ENCODE measurements at places on chromosomes 5 and 9. TPM values are rescaled to one million over a fixed set of nuclear protein-coding genes. Genes with fewer than 3 reads are reported as not detected.

- no peak for DNase-seq
Observed at GRCh38 chr5:91061946-91062562, 321.1 kb downstream of the ARRDC3 start.

- peak; percentile 21 for DNase-seq
Observed at GRCh38 chr5:73822989-73823339, 197.0 kb downstream of the ARHGEF28 start.

DNA sequence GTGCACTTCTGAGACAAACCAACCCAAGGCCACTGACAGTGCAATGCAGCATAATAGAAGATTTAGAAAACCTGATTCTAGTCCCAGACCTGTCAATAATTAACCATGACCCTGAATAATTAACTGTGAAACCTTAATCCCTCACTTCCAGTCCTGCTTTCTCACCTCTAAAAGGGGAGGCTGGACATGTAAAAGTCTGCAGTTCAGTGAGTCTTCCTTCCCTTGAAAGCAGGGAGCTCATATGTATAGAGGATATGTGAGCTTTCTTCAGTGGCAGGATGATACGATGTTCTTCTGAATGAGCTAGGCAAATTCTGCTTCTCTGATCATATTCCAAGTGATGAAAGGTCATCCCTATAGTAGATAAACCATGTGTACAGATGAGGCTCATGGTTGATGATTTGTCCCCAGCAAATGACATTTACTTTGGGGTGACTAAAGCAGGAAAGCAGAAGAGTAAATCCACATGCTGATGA, 2.9 kb downstream of the KCNV2 start:
- no peak for DNase-seq

CARD6 gene
- total RNA-seq: 5.4 TPM

PCDHGA2 gene
- 19.7 TPM for total RNA-seq

MAPKAP1 gene
- total RNA-seq: 62.4 TPM

DNA sequence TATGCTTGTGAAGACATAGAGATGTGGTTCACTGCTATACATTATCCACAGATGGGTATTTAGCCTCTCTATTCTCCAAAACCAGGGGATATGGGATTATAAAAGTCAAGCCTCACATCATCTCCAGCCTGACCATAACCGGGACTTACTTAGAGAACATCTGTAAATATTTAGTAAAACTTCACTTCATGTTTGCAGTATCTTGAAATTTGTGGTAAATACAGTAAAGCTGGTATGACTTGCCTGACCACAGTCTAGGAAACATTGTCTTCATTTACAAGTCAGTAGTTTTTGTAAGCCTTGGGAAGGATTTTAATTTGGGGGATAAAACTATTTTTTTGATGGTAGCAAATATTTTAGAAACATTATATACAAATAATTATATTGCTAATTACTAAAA, 64.2 kb downstream of the MAST4 start:
- DNase-seq: no peak

GRCh38 chr5:52339285-52339684, 448.4 kb upstream of the ITGA1 start:
- no peak for DNase-seq

GRCh38 chr9:117687532-117687931, 16.7 kb upstream of the TLR4 start:
- DNase-seq: no peak

PCDHA1 gene
- not detected for total RNA-seq

DNA sequence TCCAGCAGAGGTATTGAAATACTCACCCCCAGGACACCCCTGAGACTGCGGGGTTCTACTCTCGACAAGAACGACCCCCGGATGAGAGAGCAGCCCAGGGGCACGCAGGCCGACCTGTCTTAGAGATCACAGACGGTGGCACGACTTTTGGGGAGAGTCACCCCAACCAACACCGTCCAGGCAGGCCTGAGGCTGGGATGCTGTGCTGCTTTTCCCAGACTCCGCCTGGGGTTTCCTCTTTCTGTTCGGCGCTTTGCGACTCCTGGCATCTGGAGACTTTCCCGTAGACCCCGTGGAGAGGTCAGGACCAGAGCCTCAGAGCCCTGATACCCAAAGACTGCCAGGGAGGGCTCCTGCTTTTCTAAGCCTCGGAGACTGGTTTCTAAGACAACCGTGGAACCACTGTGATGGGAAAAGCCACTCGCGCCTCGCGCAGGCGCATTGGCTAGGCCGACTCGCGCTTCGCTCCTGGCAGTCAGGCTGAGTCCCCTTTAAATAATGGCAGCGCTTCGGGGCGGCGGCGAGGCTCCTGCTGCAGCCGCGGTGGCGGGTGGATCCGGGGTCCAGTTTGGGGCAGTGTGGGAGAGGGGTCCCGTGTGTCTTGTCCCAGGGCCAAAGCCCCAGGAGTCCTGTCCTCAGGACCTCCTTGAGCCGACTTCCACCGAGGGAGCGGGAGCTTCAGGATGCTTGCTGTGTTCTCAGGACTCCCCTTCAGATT, 484.0 kb downstream of the SPATA31A7 start:
- no peak for DNase-seq

DNA sequence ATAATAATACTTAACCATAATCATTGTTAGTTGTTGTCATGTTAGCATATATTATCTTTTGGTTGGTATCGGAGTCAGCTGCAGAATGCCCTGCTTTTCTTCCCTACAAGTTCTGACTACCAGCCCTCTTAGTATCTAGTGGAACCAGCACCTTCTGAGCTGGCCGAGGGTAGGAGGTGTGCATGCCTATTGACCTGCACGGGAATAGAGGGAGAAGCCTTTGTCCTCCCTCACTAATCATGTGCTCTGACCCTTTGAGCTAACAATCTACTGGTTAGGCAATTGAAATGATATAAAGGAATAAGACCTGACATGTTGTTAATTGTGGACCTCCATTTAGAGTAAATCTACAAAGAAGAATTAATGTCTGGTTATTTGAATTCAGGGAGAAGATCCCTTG, 4.1 kb downstream of the PCSK5 start:
- no peak for DNase-seq

DNA sequence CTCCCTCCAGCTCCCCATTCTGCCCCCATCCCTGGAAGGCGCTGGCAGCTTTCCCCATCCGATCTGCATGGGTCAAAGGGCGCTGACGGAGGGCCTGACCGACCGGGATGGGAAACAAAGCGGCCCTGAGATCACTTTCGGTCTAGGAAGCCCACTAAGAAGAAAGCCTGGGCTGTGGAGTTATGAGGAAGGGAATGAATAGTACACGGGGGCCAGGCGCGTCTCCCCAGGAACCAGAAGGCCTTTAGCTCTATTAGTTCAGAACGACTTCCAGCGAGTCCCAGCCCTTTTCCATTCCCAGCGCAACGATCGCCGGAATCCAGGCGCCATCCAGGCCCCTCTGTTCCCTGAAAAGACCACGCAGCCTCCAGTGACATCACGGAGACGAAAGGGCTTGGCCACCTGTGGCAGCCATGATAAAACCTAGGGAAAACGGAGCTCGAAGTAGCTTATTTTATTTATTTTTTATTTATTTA, 70.1 kb upstream of the CCDC180 start:
- DNase-seq: no peak

- no peak for DNase-seq
Observed at GRCh38 chr9:136310273-136311030, 6.6 kb upstream of the CCDC187 start.

GRCh38 chr9:70578720-70579119, 164.3 kb upstream of the KLF9 start:
- no peak for DNase-seq

DNA sequence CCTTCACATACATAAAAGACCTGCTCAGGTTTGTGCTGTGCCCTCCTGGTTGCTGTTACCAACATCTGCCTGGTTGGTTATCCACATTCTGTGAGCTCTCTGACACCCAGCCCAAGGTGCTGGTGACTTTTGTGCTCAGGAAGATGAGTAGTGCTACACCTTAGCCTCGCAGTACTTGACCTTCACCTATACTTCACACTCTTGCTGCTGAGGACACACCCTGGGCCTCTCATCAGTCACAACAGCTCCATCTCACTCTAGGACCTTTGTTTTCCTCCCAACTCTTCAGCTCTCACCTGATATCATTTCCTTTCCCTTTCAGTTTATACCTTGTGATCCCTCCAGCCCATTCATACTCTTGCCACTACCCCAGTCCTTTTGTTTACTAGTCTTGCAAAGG, 10.7 kb upstream of the SLC22A5 start:
- DNase-seq: no peak

SNCAIP gene
- 5.1 TPM for total RNA-seq

GRCh38 chr5:92779536-92779935, 801.5 kb downstream of the NR2F1-AS1 start:
- DNase-seq: no peak

DNA sequence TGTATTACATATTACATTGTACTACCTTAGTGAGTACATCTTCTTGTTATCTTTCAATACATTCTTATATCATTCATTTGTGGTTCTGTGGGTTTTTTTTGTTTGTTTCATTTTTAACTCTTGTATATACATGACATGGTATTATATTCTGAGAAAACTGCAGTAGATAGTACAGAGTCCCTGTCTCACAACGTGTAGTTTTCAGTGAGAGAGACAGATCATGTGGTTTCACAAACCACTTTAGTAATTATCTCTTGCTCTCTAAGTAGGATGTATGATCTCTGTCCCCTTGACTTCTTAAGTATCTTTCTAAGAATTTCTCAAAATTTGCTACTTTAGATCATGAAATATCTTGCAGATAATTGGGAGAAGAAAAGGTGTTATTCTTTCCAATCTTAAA, 745.9 kb upstream of the CDH9 start:
- no peak for DNase-seq

DDX4 gene
- 34.9 TPM for total RNA-seq

GRCh38 chr9:112093870-112094216, 81.3 kb downstream of the SUSD1 start:
- DNase-seq: no peak

- no peak for DNase-seq
Observed at GRCh38 chr9:32503008-32503407, 23.0 kb downstream of the RIGI start.

DNA sequence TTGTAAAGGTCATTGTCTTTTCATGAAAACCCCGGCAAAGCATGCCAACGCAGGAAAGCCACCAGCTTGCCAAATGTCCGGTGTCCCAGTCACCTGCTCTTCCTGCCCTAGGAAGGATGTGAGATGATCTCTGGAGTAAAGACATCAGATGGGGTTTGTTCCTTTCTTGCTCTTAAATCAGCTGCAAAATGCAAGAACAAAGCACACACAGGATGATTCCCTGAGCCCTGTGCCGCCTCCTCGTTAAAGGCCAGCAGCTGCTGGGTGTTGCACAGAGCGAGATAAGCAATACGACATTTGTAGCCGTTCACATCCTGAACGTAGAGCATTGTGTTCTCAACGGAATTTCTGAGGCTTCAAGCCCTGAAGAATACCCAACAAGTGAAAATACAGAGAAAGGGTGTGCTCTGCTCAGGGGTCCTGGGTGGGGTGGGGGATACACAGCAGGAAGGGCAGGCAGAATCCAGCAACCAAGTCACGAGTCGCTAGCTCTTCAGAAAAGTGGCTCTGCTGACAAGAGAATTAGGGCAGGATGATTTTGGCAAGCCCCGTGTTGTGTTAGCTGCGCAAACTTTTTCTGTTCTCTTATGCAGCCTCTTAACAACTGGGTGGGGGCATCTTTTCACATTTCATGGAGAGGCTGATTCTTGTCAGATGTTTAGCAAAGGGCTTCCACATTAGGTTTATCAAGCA, 229.2 kb upstream of the MAP3K1 start:
- DNase-seq: peak; percentile 47

TMOD1 gene
- total RNA-seq: 7.0 TPM

KLF4 gene
- 50.0 TPM for total RNA-seq

GRCh38 chr5:170636801-170637477, 133.1 kb downstream of the KCNIP1 start:
- DNase-seq: no peak

PCDHGB7 gene
- 14.6 TPM for total RNA-seq

DNA sequence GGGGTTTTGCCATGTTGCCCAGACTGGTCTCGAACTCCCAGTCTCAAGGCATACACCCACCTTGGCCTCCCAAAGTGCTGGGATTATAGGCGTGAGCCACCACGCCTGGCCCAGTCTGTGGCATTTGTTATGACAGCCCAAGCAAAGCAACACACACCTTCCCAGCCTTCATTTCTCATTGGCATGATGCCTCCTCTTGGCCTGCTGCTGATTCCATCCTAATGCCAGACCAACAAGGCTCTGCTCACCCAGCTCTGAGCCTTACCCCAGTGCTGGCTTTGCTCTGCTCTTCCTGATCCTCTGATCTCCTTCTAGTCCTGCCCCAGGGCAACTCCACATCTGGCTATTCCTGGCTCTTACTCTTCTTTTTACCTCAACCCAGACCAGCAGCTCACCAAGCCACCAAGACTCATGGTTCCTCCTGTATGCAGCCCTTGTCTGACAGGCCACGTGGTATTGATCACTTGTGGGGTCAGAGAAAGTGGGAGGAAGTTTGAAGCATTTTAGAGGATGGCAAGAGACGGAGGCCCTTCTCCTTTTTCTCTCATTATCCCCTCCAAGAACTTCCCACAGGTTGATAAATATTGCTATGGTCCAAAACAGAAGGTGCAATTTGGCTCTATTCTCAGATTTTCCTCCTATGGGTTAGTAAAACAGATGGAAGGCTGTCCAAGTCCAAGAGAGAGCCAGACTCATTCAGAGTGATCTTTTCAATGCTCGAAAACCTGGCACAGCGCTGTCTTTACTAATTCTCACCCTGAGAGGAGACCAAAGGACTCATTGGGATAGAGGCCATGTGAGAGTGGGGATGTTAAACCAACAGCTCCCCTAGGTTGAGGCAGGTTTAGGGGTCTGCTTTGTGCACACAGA, 958 bp downstream of the CD180 start:
- no peak for DNase-seq

- no peak for DNase-seq
Observed at GRCh38 chr5:59609501-59610265, 283.8 kb downstream of the PDE4D start.

DNA sequence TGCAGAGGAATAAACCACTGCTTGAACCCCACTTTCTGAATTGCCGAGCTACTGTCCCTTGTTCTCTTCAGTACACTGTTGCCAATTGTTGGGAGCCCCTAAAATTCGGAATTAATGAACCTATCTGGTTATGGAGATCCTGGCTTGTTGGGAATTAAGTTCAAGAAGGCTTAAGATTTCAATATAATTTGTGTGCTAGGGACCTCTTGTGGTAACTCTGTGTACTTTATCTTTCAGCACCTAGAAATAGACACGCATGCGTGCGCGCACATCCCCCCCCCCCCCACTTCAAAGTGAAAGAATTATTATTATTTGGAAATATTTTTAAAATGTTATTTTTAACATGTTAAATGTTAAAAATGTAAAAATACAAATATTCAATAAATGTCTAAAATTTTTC, 53.3 kb upstream of the FAM169A start:
- peak; percentile 12 for DNase-seq

- no peak for DNase-seq
Observed at GRCh38 chr5:82111191-82111590, 139.4 kb downstream of the ATG10 start.

- peak; percentile 6 for DNase-seq
Observed at GRCh38 chr5:170861917-170862766, at the start of gene RANBP17. TSS of gene RANBP17 (plus strand) at chr5:170862018.

GRCh38 chr9:95629585-95629984, 112.8 kb upstream of the PTCH1 start:
- no peak for DNase-seq

All from prostate gland (tissue), 2 donors.